ENCODE measurements at places on chromosomes 6 and 20.

GRCh38 chr6:107621229-107621937 is 131.5 kb downstream of the SOBP start:
- no peaks in the 10 kb centered on the region for H3K36me3 ChIP-seq
- no peak overlapping the region for H3K27ac ChIP-seq
- H3K4me3 ChIP-seq, result no peak overlapping the region
- no peaks in the 10 kb centered on the region for H3K27me3 ChIP-seq
- no peak for DNase-seq

DNA sequence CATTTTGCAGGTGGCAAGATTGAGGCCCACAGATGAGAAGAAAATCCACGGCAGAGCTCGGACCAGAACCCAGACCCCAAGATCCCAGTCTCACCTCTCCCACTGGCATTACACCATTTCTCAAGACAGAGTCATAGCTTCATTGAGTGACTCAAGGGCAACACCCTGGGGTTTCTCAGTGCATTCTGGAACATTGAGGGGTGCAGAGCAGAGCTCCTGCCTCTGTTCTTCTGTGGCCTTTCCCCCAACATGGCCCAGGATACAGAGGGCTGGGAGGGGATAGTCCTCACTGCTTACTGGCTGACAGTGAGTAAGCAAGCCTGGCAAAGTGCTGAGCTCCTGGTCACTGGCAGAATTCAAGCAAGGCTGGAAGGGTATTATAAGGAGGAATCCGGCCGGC is 74.0 kb downstream of the MDGA1 start:
- peak; percentile 36 for DNase-seq
- H3K36me3 ChIP-seq, result no peaks in the 10 kb centered on the region
- peaks cover 11% of the 10 kb centered on the region for H3K4me1 ChIP-seq
- H3K27me3 ChIP-seq, result no peaks in the 10 kb centered on the region

GRCh38 chr6:1825277-1825676 is 215.6 kb downstream of the FOXC1 start:
- H3K4me3 ChIP-seq, result no peak overlapping the region
- H3K4me1 ChIP-seq, result peaks cover 11% of the 10 kb centered on the region

DNA sequence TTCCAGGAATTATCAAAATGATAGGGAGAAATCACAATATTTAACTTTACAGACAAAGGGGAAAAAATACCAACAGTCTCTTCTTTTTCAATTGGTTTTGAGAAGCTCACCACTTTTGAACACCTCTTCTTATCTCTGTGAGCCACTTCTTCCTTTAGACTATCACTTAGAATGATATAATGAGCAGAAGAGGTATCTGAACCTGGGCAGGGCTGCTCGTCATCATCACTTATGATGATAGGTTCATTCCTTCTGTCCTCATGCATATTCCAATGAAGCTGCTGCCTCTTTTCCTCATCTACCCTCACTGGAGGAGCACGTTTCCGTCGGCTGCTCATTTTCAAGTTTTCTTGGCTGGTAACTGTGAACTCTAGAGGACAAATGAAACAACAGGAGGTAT is 9.2 kb downstream of the SHPRH start:
- no peak for DNase-seq
- H3K27ac ChIP-seq, result no peak overlapping the region
- H3K27me3 ChIP-seq, result no peaks in the 10 kb centered on the region
- H3K4me1 ChIP-seq, result no peaks in the 10 kb centered on the region
- H3K4me3 ChIP-seq, result no peak overlapping the region

DNA sequence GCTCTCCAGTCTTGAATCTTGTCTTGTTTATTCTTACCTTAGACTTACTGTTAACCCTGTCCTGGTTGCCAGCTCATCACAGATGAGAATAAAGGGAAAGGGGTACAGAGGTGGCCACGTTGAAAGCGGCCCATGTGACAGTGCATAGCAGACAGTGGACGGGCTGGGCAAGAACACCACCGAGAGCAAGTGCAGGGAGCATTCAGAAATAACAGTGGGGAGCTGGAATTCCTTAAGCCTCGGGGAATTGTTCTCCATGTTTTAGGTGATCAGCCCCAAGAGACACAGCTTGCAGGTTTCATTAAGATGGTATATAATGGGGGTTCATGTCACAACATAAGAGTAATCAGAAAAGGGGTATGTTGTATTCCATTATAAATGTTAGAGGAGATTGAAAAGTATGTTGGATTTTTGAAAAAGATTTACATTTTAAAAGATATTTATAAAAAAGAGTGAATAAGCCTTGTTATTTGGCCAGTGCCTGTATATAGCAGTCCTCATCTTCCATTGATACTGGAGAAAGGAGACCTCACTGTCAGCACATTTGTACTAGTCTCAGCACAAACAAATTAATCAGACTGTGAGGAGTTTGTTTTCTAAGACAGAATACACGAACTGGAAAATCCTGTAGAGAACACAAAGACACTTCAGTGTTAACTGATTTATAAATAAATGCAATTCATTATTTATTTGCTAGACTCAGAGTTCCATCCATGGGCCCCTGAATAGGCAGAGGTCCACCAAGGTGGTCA is 35.4 kb downstream of the VAPB start:
- no peak overlapping the region for H3K4me3 ChIP-seq
- no peak for DNase-seq
- no peaks in the 10 kb centered on the region for H3K27me3 ChIP-seq

DNA sequence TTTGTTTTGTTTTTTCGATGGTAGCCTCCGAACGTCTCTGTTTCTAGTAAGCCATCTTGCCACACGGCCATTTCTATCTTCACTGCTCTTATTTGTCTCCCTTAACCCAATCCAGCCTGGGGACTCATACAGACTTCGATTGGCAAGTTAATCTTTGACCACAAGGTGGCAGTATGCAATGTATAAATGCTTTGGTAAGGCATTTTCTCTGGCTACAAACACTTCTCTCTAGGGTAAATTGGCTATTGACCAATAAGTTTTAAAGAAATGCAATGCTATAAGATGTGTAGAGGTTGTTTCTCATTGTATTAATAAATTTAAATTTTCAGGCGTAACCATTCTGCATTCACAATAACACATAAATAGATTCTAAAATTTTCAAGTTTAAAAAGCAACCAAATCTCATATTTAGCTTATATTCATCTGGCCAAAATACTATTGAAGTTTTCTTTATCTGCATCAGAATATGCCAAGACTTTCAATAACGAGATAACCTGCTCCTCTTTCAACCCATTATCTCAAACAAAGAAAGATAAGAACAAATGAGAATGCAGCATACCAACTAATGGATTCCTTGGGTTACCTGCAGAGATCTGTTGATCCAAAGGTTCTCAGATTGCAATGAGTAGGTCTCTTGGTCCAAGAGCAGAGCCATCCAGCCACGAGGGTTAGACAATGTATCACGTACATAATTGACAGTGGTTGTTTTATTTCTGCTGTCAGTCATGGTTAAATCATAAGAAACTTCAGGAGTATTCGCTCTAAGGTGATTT is 231.9 kb downstream of the PKHD1 start:
- H3K27ac ChIP-seq, result no peak overlapping the region
- H3K27me3 ChIP-seq, result no peaks in the 10 kb centered on the region
- DNase-seq, result no peak
- H3K36me3 ChIP-seq, result no peaks in the 10 kb centered on the region
- no peak overlapping the region for H3K4me3 ChIP-seq

- no peaks in the 10 kb centered on the region for H3K4me1 ChIP-seq
- H3K4me3 ChIP-seq, result no peak overlapping the region
- H3K27me3 ChIP-seq, result peaks cover 22% of the 10 kb centered on the region
- H3K27ac ChIP-seq, result no peak overlapping the region
Measured at GRCh38 chr20:63053432-63054102, 46.8 kb upstream of the BHLHE23 start.

DNA sequence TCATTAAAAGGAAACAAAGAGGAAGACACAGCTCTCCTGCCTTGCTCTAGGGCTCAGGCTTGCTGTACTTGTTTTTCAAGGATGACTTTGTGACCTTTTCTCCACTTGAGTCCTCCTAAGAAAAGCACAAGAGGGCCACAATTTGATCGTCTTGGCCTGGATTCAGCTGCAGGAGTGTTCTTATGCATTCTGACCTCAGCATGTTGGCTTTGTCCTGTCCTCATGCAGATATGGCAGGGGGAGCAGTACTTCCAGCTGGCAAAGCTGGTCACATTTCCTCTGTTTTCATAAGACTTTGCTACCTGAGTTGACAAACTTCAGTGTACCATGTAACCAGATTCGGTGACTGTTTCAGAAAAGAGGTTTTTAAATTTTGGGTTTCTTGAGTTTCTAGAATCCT is 30.8 kb downstream of the KDM1B start:
- no peak overlapping the region for H3K27ac ChIP-seq
- H3K27me3 ChIP-seq, result no peaks in the 10 kb centered on the region
- H3K36me3 ChIP-seq, result no peaks in the 10 kb centered on the region
- DNase-seq, result no peak
- no peaks in the 10 kb centered on the region for H3K4me1 ChIP-seq

DNA sequence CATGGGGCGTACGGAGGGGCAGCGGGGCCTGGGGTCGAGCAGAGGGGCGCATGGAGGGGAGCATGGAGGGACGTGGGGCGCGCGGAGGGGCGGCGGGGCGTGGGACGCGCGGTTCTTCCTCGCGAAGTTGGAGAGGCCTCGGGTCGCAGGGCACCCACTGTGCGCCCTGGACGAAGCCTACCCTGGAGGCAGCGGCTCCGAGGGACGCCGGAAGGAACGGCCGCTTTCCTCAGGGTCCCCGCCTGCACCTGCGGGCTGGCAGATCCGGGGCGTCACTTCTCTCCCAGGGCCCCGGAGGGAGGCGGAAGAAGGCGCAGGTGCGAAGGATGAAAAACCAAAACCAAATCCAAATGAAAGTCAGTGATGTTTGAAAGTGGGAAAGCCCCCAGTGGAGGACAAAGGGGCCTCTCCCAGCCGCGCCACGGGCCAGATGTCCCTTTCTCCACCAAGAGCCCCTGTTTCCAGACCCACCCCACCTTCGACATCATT is 142.1 kb upstream of the PDE10A start:
- no peaks in the 10 kb centered on the region for H3K36me3 ChIP-seq
- no peaks in the 10 kb centered on the region for H3K4me1 ChIP-seq
- no peak for DNase-seq
- peaks cover 10% of the 10 kb centered on the region for H3K27me3 ChIP-seq
- peak overlapping the region; percentile 29 for H3K4me3 ChIP-seq
- H3K27ac ChIP-seq, result no peak overlapping the region

GRCh38 chr6:26594730-26595632 is 1.8 kb upstream of the ABT1 start:
- H3K27me3 ChIP-seq, result peaks cover 28% of the 10 kb centered on the region
- H3K4me1 ChIP-seq, result peaks cover 25% of the 10 kb centered on the region
- no peak for DNase-seq
- peak overlapping the region; percentile 89 for H3K27ac ChIP-seq
- peaks cover 8% of the 10 kb centered on the region for H3K36me3 ChIP-seq
- peak overlapping the region; percentile 78 for H3K4me3 ChIP-seq

- H3K36me3 ChIP-seq, result no peaks in the 10 kb centered on the region
- peaks cover 7% of the 10 kb centered on the region for H3K4me1 ChIP-seq
- no peaks in the 10 kb centered on the region for H3K27me3 ChIP-seq
- H3K4me3 ChIP-seq, result no peak overlapping the region
- H3K27ac ChIP-seq, result no peak overlapping the region
- DNase-seq, result no peak
Measured at GRCh38 chr6:150717419-150717818, 117.7 kb downstream of the PLEKHG1 start.

Measured in sigmoid colon (tissue), 7 donors.